NCI-H2227 treated with DMSO at 0.1 percent for 48 hours (cell line): ENCODE measurements at places on chromosomes 12 and 14.
A peak's percentile ranks its signal among the peaks of the same experiment; 100 is the strongest.

- no peak for DNase-seq
These were observed 291.5 kb downstream of the NELL2 start for GRCh38 chr12:44584625-44585024.

DNA sequence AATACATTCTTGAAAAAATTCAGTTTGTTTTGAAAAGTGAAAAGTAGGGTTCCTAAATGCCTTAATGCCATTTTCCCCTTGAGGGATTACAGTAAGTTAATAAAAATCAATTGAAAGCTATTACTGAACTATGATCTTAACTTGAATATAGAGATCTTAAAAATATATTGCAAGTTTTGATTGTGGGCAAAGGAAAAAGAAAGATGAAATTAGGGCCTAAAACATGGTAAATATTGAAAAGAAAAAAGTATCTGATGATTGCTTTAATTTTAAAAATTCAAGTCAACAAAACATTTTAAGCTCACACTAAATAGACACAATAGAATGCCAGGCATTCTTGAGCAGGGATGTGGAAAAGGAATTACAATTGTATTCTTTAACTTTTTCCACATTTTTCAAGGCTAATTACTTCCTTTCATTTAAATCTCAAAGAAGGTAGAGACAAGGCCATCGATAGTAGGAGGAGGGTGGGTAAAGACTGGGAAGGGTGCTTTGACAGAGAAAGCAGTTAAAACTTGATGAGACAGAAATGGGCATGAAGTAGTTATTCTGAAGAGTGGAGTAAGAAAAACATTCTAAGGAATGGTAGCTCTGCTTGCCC lies 294.4 kb downstream of the NELL2 start:
- no peak for DNase-seq

DNA sequence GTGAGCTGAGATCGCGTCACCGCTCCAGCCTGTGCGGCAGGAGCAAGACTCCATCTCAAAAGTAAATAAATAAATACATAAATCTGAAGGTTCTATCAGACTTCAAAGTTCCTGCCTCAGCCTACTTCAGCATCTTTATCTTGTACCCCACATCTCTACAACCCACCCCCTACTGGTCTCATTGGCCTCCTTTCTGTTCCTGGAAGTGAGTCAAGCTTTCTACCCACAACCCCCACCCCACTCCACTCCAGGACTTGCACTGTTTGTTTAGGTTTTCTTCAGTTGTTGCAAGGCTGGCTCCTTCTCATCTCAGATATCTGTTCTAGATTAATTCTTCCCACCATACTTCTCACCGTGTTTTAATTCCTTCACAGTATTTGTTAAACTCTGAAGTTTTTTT lies 714 bp upstream of the PSMC6 start:
- DNase-seq: no peak

DNA sequence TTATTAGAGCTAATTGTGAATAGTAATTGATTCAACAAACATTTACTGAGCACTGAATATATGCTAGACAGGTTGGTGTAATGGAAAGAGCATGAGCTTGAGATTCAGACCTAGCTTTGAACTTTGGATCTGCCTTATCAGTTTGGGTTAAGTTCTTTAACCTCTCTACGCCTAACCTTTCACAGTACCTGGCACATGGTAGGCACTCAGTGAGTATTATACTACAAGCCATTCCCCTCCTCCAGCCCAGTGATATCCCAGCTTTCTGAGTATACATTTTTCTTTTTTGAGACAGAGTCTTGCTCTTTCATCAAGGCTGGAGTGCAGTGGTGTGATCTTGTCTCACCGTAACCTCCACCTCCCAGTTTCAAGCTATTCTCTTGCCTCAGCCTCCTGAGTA lies 32.0 kb downstream of the FAM177A1 start:
- no peak for DNase-seq

GRCh38 chr12:4939418-4940023 lies 29.8 kb downstream of the KCNA1 start:
- DNase-seq: peak; percentile 91

GRCh38 chr14:55107766-55108554 lies 21.1 kb upstream of the LGALS3 start:
- no peak for DNase-seq

GRCh38 chr14:94793901-94794300 lies 24.0 kb upstream of the GSC start:
- DNase-seq: no peak

DNA sequence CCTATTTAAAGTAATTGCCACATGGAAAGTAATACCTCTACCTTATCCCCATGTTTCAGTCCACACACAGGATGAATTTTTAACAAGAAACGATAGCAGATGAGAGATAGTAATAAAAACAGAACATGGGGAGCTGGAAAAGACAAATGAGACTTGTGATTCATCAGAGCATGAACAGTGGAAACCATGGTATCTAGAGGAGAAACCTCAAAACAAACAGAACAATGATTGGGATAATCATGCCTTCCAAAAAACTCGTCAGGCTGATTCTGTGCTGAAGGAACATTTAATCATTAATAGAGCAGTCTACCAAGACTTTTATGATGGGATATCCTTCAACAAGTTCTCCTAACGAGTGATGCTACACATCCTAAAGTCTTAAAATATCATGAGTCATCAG lies 1390.7 kb downstream of the FSCB start:
- DNase-seq: no peak

DNA sequence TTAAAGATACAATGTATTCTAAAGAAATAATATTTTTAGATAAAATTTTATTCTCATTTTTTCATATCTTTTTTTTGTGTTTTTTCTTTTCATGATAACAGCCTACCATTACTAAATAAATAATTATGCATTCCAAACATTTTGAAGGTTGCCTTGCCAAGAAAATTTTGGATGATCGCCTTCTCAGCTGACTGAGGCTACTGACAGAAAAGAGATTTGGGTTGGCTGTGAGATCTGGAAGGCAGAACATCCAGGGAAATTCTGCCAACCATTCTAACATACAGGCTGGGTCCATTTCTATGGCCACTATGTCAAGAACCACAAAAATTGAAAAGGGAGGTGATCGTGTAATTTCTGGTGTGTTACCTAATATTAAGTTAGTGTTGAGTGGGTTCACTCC lies 48.1 kb downstream of the GALNT8 start:
- no peak for DNase-seq

DNA sequence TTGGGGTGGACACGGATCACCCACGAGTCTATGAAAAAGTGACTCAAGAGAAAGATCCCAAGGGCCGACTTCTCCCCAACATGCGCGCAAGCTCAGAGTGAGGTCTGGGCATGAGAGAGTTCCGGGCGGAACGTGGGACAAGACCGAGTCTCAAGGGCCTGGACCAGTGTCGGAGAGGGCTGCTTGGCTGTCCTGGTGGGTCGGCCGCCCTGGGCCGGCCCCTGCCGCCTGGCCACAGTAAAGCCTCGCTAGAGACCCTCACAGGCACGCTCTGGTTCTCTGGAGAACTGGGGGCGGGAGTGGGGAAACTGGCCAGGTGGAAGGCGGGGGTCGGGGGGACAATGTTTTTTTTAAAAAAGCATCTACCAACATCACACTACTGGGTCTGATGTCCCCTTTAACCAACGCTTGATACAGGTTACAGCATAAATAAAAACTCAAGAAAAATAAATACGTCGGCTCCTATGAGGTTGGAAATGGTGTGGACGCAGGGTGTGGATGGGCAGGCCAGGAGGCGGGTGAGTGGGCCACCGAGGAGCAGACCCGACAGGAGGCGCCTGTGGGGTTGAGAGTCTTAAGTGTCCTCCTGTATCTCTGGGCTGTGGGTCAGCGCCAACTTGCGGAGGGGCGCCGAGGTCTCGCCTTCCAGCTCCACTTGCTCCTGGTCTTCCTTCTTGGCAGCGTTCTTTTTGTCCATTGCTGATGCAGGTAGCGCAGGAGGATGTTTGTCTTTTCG lies 74.7 kb downstream of the KLHL28 start:
- no peak for DNase-seq

DNA sequence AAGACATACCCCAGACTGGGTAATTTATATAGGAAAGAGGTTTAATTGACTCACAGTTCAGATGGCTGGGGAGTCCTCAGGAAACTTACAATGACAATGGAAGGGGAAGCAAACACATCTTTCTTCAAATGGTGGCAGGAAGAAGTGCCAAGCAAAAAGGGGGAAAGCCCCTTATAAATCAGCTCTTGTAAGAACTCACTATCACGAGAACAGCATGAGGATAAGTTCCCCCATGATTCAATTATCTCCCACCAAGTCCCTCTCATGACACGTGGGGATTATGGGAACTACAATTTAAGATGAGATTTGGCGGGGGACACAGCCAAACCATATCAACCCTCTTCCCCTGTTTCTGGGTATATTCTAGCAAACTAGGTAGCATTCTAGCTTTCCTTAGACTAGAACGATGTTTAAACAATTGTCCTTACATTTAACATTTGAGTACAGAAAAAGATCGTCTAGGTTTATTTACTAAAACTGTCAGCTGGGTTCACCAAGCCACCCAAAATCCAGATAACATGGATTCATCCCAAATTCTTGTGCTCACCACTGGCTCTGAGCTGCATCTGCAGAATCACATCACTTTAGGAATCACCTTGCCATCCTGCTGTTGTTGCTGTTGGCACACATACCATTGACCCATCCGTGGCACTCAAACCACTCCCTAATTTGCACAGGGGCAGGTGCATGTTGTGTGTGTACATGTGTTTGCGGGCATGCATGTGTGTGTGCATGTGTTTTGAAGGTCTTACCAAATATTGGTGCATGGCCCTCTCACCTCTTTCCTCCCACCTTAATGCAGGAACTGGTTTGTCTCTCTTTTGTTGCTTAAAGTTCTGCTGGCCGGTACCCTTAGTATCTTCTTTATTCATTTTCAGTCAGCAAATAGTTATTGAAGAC lies 36.4 kb upstream of the VASH1 start:
- no peak for DNase-seq
